ENCODE measurements at places on chromosomes 12 and 14.
A peak's percentile ranks its signal among the peaks of the same experiment; 100 is the strongest.

DNA sequence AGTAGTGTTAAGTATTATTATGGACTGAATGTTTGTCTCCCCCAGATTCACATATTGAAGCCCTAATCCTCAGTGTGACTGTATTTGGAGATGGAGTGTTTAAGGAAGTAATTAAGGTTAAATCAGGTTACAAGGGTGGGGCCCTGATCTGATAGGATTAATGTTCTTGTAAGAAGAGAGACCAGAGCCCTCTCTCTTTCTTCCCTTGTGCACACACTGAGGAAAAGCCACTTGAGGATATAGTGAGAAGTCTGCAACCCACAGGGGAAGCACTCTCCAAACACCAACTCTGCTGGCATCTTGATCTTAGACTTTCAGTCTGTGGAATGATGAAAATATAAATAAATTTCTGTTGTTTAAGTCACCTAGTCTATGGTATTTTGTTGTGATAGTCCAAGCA is 2.2 kb upstream of the KLRG1 start:
- DNase-seq = no peak

GRCh38 chr12:51496895-51497294 is 72.3 kb downstream of the SLC4A8 start:
- DNase-seq = no peak

DNA sequence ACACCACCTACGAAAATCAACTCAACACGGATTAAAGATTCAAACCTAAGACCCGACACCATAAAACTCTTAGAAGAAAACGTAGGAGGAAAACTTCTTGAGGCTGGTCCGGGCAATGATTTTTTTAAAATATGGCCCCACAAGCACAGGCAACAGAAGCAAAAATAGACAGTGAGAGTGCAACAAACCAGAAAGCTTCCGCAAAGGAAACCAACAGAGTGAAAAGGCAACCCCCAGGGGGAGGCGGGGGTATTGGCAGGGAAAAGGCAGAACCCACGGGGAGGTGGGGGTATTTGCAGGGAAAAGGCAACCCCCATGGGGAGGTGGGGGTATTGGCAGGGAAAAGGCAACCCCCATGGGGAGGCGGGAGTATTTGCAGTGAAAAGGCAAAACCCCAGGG is 20.5 kb upstream of the FBRSL1 start:
- DNase-seq = no peak

GRCh38 chr12:90959538-90960139 is 4.7 kb upstream of the CCER1 start:
- peak; percentile 32 for DNase-seq

GRCh38 chr12:13023811-13024530 is 20.2 kb upstream of the FAM234B start:
- no peak for DNase-seq

- no peak for DNase-seq
These were observed 1.7 kb downstream of the ABCD2 start for GRCh38 chr12:39617887-39618286.

- no peak for DNase-seq
These were observed 1.5 kb downstream of the TTC6 start for GRCh38 chr14:37596790-37597472.

GRCh38 chr14:24390701-24391468 is 7.9 kb upstream of the NYNRIN start:
- DNase-seq = no peak

DNA sequence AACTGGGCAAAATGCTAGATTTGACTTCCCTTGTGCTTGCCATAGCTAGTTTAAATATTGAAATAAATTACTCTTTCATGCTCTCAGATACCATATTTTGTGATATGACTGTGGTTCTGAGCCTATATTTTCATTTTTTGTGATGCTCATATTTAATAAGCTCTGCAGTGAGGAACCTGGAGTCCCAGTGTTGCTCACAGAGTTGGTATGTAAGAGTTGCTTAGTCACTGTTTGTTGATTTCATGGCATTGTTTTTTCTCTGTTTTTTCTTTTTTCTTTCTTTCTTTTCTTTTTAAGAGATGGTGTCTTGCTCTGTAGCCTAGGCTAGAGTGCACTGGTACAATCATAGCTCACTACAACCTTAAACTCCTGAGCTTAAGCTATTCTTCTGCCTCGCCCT is 750.5 kb upstream of the TMEM132C start:
- no peak for DNase-seq

- DNase-seq = no peak
These were observed 125.5 kb downstream of the RPS29 start for GRCh38 chr14:49460662-49461061.

DNA sequence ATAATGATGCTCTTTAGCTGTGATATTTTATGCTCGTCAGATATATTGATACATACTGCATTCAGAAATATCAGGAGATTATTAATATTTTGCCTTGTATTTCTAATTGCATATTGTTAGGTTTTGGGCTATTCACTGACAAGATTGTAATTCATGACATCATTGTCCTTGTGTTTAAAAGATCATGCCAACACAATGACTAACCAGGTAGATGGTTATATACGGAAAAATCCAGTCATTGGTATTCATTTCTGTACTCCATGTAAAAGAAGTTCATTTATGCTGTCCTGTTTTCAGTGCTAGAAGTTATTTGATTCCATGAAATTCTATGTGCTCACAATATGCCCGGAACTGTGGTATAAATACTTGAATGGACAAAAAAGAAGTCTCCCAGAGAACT is 107.5 kb downstream of the KITLG start:
- DNase-seq = no peak

DNA sequence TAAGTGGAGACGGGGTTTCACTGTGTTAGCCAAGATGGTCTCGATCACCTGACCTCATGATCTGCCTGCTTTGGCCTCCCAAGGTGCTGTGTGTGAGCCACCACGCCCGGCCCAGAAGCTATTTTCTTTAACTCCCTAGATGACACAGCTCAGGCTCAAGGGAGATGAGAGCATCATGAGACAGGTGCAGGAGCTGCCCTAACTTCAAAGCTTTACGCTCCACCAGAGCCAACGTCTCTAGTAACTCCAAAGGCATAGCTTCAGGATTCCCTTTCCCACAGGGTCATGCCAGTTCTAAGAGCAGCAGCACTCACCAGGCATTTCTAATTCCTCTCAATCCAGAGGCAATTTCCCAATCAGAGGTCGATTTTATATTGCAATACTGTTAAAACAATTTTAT is 21.0 kb downstream of the NDUFA12 start:
- no peak for DNase-seq

DNA sequence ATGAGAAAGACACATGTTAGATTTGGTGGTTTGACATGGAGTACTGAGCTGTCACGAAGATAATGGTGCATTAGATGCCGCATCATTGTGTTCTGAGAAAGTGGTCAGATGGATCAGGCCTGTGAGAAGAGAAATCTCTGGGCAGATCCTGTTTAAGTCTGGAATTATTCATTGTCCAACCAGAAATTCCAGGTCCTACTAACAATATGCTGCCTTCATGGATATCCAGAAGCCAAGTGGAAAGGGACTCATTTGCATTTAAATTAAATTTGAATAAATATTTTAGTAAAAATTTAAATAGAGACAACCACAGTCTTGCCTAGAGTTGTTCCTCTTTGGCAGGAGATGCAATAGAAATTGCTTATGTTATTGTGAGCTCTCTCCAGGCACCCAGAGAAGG is 330.5 kb upstream of the TMEM132C start:
- no peak for DNase-seq

DNA sequence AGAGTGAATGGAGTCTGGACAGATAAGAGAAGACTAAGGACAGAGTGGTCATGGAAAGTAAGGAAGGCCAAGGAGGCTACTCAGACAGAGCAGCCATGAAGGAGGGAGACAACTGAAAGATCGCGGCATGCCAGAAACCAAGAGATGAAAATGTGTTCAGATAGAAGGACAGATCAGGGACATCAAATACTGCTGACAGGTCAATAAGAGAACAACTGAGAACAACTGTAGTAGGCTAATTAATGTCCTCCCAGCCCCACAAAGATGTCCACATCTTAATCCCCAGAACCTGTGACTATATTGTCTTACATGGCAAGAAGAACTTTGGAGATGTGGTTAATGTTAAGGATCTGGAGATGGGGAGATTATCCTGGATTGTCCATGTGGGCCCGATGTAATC is 15.0 kb upstream of the HELB start:
- DNase-seq = no peak

- no peak for DNase-seq
These were observed 13.2 kb upstream of the MAP1LC3B2 start for GRCh38 chr12:116545936-116546335.

- DNase-seq = no peak
These were observed at the start of gene ESRRB for GRCh38 chr14:76375947-76376404. Gene ESRRB, plus strand, starts transcription at chr14:76376137. Its CDS starts 265 bp downstream, at chr14:76376402.

DNA sequence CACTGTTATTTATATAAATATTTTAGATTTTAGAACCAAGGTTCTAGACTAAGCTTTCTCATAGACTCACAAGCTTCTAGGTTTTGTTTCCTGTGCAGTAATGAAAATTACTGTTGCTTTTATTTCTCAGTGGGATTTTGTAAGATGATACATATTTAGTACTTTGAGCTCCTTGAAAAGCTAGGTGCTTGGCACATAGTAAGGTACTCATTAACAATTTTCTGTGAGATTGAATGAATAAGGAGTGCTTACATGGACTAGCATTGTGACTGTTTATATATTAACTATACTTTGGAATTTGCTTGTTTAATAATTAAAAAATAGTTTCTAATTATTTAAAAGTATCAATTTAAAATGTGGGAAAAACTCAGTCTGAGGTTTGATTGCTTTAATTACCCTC is 85.7 kb downstream of the MIA2 start:
- no peak for DNase-seq

DNA sequence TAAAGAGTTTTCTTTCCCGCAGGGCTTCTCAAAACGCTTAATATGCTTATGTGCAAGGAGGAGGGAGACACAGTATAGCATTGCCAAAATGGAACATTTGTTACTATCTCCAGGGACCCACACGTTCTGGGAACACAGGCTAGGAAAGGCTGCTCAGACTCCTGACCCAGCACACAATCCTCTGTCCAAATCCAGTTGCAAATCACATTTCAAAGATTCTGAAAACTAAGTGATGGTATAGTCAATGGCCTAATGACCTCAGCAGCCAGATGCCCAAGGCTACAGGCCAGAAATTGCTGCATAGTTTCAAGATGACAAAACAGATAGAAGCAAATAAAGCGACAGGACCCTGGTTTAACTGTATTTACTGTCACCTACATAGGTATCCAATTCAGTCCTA is 97.0 kb upstream of the GRIP1 start:
- no peak for DNase-seq

DNA sequence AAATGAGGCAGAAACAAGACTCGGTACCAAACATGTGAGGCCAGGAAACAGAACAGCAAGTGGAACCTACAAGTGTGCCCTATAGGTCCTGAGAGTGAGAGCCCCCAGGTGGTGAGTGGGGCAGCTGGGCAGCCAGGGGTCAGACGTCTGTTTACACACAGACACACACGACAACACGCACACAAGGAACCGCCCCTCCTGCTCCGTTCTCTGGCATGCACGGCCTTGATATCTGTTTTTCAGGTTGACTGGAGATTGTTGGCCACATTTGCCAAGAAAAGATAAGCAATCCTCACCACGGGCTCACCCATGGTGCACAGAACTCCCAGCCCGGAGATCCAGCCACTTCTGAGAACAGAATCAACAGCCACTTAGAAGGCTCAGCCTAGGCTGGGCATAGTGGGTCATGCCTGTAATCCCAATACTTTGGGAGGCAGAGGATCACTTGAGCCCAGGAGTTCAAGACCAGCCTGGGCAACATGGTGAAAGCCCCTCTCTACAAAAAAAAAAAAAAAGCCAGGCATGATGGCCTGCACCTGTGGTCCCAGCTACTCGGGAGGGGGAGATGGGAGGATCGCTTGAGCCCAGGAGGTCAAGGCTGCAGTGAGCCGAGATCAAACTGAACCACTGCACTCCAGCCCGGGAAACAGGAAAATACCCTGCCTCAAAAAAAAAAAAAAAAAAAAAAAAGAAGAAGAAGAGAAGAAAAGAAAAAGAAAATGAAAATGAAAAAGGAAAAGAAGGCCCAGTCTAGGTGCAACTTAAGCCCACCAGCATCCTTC is 19.4 kb upstream of the EIF5 start:
- no peak for DNase-seq

DNA sequence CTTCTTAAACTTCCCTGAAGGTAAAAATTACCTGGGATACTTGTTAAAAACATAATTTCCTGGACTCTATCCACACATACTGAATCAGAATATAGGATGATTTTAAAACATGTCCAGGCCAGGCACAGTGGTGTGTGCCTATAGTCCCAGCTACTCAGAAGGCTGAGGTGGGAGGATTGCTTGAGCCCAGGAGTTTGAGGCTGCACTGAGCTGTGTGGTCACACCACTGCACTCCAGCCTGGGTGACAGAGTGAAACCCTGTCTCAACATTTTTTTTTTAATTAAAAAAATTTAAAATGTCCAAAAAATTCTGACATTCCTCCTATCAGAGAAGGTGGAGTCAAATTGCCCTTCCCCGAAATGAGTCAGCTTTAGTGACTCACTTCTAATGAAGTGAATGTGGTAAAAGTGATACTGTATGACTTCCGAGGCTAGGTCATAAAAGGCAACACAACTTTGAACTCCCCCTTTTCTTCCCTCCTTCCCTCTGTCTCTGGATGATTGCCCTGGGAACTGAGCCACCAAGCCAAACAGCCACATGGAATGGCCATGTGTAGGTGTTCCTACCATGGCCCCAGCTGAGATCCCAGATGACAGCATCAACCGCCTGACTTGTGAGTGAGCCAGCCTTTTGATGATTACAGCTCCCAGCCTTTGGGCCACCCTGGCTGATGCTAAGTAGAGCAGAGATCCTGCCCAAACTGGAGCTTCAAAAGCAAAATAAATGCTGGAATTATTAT is 36.3 kb downstream of the LIMA1 start:
- peak; percentile 78 for DNase-seq

- DNase-seq = peak; percentile 12
These were observed 225.7 kb downstream of the TMTC2 start for GRCh38 chr12:82912406-82912805.

DNA sequence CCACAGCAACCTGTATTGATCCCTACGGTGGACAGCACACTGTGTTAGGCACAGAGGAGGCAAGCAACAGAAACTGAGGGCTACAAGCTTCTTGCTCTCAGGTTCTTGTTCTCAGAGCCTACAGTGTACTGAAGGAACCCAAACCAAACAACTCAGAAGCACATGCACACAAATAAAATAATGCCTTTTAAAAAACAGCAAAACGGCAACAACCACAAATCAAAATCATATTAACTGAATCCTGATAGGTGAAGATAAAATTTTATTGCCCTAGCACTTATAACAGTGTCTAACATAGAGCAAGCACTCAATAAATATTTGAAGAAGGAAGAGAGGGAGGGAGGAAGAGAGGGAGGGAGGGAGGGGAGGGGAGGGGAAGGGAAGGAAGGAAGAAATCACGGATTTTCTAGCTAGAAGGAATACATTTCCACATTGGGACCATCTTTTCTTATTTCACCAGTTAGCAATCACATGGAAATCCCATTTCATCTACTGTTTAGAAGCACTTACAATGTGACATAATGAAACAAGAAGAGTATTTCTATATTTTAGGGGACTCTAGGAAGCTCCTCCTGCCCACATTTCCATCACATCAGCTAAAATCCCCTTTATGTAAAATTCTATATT is 27.2 kb downstream of the DMAC2L start:
- DNase-seq = no peak

GRCh38 chr12:19223695-19224094 is 94.2 kb downstream of the PLEKHA5 start:
- DNase-seq = peak; percentile 87

Data from astrocyte of the cerebellum (primary cell).